Suppressor macrophage (primary cell): ENCODE measurements at places on chromosomes 1 and 21.
A peak's percentile ranks its signal among the peaks of the same experiment; 100 is the strongest.

- no peak for DNase-seq
Measured at GRCh38 chr1:30888391-30888790, 20.2 kb downstream of the SDC3 start.

- DNase-seq = no peak
Measured at GRCh38 chr21:45870851-45871615, 110.5 kb upstream of the COL6A1 start.

- DNase-seq = no peak
Measured at GRCh38 chr21:37606549-37606948, 240.0 kb downstream of the DYRK1A start.

GRCh38 chr1:184743062-184743756, 11.4 kb downstream of the EDEM3 start:
- DNase-seq = no peak

GRCh38 chr1:160795951-160796383, at the start of gene LY9:
Gene LY9 (plus strand): TSS chr1:160796174. CDS start chr1:160796188, 14 bp downstream.
- peak; percentile 76 for DNase-seq

GRCh38 chr1:50930193-50930592, 29.9 kb downstream of the FAF1 start:
- DNase-seq = no peak

- no peak for DNase-seq
Measured at GRCh38 chr1:235708390-235708962, 58.9 kb upstream of the GNG4 start.

DNA sequence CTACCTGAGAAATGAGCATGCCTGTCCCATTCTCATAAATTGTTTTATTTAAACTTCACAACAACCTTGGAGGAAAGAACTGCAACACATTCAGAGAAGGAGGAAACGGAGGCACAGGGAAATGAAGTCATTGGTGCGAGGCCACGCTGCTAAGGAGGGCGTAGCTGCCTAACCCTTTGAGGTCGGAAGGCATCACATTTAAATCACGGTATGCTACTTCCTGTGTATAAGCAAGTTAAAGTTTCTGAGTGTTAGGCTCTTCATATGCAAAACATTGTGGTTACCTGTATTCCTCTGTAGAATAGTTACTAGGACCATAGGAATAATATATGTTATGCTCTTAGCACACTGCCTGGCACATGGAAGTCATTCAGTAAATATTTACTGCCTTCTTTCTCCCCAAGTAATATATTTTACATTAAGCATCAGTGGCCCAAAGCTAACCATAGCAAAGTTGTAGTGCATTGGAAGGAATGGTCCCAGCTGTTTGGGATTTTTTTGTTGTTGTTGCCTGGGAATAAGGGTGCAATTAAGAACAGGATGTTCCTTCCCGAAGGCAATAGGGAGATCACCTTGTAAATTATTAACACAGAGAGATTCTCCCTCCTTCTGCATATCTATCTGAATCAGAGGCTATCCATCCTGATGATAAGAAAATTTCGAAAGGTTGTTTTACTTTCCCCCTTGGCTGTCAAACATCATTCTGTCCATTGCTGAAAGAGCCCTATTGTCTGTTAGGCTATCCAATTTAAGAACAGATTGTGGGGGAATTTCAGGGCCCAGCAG, 192.2 kb upstream of the C8B start:
- DNase-seq = no peak

DNA sequence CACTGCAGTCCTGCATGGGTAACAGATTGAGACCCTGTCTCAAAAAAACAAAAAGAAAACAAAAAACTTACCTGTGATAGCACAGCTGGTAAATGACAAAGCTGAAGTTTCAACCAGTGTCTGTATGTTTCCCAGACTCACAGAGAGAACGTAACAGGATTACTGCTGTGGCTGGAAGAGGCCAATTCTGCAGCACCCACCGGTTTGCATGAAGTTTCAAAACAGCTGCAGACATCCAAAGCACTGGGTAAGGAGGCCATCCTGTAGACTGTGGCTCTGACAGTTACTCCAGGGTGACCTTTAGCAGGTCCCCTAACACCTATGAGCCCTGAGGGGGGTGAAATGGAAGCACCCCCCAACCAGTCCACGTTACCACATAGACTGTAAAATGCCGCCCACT, 7.5 kb downstream of the ID3 start:
- no peak for DNase-seq

- no peak for DNase-seq
Measured at GRCh38 chr1:57797084-57797483, 373.2 kb upstream of the DAB1 start.

DNA sequence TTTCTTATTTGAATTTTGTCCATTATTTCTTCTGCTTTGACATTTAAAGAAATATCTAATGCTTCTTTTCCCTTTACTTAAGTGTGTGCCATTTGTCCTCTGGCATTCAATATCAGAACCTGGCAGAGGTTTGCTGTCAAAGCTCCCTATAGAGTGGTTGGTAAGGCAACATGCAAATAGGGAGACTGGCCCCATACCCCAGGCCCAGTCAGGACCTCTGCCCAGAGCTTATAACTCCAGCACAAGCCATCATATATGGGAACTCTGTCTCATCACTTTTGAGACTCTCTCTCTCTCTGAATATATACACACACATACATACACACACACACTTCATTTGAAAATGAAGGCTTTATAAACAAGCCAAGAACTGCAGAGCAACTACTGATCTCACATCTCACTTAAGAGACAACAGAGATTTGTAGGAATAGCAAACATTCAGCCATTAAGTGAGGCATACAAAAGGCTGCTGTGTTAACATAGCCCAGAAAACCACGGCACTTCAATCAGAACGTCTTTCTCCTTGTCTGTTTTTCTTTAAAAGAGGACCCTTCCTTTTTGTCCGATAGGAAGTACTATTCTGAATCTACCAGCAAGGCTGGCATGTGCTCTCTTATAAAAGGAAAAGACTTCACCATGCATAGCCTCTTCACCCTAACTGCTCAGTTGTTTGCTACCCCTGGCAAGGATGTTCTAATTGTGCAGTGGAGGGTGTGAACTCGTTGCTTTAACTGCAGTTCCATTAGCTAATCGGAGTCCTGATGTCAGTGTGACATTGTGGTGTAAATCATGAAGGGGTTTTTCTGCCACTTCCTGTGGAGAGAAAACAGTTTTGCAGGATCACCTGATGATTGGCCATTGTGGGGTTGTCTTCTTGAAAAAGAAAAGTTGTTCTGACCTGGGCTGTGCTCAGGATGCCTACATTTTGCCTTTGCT, 101.7 kb downstream of the NR5A2 start:
- no peak for DNase-seq

DNA sequence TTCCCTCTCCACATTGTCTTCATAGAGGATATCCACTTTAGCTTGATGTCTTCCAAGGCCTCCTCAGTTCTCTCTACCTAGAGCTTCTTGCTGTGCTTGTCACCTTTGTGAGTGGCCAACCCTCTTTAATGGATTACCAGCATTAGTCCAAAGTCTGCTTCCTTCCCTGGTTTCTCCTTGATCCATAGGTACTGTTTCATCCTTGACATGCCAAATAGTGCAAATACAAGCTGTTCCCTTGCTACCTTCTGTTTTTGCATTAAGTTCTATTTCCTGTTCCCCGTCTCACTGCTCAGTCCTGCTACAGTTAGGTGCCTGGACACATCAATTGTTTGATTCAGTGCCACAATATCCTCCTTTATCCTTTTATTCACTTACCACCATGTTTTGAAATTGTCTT, 19.2 kb downstream of the MAST2 start:
- DNase-seq = no peak

DNA sequence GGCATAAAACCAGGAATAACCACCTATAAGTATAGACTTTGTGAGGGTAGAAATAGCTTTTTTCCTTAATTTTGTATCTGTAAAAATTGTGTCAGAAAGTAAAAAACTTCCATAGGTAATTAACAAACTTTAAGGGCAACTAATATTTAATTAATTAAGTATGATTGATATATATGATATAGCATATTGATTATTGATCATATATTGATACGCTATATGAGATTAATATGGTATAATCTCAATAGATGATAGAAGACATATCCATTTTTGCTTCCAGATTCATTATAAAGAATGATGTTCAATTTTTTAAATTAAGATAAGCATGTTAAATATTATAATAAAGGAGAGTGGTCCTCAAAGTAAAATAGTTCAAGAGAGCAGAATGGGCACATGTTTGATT, 99.3 kb upstream of the VAV3 start:
- DNase-seq = no peak

GRCh38 chr1:225435957-225436392, 8.1 kb upstream of the LBR start:
- no peak for DNase-seq

DNA sequence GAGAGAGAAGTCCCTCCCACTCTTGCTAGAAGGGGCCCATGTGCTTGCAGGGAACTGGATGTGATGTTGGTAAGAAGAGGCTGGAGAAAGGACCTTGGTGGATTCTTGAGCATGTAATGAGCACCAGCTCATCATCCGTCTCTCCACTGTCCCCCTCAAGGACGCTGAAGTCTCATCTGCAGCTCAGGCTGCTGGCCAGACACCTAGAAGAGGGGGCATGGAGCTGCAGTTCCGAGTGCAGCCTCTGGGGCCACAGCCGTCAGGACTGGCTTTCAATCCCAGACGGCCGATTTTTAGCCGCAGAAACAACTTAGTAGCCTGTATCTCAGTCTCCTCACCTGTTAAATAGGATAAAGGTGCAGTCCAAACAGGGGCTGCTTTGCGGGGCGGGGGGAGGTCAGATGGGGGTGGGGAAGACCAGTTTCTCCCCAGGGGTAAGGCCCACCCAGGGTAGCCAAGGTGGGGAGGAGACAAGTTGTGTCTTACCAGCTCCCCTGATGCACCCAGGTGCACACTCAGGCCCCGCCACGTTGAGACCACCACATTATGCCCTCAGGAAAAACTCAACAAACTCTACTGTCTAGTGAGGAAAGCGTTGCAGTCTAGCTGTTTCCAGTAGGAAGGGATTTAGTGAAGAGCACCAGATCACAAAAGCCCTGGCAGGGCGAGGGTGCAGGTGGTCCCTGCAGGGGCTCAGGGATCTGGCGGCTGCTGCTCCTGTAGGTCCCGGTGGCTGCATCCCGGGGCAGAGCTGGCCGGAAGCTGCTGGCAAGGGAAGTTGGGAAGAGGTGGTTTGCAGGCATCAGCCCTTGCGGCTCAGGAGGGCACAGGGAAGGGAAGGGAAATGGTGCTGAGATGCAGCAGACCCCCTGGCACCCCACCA, 29.5 kb downstream of the LDLRAP1 start:
- peak; percentile 63 for DNase-seq

DNA sequence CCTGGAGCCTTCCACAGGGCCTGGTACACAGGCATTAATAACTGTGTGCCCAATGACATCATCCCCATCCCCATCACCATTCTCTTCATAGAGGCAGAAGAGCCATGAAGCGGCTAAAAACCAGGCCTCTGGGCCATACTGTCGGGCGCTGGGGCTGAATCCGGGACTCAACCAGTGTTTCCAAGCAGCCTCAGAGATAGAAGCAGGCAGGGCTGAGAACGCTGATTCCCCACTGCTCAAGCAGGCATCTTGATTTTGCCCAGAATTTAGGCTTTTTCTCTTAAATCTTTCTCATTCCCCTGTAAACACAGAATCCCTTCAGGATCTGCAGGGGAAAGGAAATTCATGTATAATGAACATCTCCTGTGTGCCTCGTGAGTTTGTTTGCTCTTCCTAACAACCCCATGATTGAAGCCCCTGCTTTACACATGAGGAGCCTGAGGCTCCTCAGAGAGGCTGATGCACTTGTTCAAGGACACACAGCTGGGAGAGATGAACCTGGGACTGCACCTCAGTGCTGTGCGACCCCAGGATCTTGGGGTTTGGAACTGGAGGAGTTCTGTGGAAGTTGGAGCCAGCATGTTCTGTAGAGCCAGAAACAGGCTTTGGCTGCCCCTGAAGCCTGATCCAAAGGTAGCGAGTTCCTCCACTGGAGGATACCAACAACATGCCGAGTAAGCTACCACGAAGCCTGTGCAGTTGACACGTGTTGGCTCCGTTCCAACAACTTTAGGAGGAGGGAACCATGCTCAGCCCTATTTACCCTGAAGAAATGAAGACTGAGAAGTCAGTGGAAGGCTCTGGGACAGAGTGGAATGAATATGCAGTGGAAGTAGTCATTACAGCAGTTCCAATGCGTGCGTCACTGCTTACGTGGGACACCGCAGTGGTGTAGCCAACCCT, 55.5 kb downstream of the EDN2 start:
- peak; percentile 41 for DNase-seq

DNA sequence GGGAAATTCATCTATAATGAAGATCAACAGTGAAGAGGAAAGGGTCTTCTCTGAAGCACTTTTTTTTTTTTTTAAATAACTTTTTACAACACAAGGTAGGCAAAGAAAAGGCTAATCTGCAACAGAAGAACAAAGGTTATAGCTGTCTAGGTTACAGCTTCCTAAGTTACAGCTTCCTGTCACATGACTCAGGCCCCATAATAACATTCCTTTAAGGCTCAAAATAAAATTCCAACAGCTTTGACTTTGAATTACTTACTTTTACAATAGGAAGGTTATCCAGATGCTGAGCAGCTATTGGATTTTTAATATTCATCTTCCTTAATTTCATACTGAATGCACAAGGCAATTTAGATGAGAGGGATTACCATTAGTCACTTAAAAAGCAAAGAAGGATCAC, 40.4 kb upstream of the TMEM61 start:
- no peak for DNase-seq

GRCh38 chr1:88311265-88311664, 372.8 kb upstream of the PKN2 start:
- no peak for DNase-seq

- no peak for DNase-seq
Measured at GRCh38 chr1:84246213-84246612, 55.3 kb upstream of the SAMD13 start.

- no peak for DNase-seq
Measured at GRCh38 chr1:21586222-21586621, 77.0 kb downstream of the ALPL start.

- no peak for DNase-seq
Measured at GRCh38 chr1:64887689-64888217, 78.6 kb downstream of the JAK1 start.

DNA sequence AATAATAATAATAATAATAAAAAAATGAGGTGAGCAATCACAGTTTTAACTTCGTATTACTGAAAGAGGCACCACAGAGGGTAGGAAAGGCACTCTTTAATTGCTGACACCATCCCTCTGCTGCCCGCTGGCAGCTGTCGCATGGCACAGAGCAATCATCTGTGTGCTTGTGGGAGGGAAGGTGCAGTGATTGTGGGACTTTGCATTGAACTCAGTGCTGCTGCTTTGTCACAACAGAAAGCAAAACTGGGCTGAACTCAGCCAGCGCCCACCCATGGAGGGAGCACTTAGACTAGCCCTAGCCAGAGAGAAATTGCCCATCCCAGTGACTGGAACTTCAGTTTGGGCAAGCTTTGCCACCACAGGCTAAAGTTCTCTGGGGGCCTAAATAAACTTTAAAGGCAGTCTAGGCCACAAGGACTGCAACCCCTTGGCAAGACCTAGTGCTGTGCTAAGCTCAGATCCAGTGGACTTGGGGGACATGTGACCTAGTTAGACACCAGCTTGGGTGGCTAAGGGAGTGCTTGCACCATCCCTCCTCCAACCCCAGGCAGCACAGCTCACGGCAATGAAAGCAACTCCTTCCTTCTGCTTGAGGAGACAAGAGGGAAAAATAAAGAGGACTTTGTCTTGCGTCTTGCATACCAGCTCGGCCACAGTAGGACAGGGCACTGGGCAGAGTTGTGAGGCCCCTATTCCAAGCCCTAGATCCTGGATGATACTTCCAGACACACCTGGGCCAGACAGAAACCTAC, 59.3 kb downstream of the WDR4 start:
- no peak for DNase-seq

- DNase-seq = peak; percentile 90
Measured at GRCh38 chr21:45555557-45556301, 13.5 kb upstream of the SLC19A1 start.
